ENCODE measurements at places on chromosomes 5 and 9.
A peak's percentile ranks its signal among the peaks of the same experiment; 100 is the strongest.

DNA sequence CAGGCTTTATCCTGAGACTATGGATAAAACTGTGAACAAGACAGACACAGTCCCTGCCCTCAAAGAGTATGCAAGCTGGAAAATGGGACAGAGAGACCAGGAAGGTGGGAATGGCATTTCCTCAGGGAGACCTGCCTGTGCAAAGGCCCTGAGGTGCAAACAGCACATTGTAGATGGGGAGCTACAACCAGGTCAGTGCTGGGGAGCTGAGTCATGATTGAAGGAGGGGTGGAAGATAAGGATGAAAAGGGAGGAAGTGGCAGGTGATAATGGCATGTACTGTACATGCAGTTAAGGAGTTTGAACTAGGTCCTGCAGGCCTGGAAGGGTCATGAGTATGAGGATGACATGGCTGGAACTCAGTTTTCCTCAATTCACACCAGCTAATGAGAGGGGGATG lies 75.5 kb upstream of the BOD1 start:
- DNase-seq = no peak

DNA sequence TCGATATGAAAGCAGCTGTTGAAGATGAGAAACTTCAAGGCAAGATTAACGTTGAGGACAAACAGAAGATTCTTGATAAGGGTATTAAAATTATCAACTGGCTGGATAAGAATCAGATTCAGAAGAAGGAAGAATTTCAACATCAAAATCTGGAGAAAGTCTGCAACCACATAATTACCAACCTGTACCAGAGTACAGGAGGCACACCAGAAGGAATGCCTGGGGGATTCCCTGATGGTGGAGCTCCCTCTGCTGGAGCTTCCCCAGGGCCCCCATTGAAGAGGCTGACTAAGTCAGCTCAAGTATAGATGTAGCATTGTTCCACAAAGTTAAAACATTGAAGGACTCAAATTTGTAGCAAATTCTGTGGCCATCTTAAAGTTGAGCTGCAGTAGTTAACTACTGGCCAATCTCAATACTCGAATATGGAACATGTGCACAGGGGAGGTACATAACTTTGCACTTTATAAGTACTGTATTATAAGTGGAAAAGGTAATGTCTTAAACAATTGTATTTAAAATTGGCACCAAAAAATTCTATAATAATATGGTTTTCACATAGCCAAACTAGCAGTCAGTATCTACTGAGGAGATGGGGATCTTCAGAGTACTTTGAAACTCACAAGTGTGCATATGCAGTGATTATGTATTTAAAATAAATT lies 237.5 kb downstream of the CHSY3 start:
- DNase-seq = no peak

DNA sequence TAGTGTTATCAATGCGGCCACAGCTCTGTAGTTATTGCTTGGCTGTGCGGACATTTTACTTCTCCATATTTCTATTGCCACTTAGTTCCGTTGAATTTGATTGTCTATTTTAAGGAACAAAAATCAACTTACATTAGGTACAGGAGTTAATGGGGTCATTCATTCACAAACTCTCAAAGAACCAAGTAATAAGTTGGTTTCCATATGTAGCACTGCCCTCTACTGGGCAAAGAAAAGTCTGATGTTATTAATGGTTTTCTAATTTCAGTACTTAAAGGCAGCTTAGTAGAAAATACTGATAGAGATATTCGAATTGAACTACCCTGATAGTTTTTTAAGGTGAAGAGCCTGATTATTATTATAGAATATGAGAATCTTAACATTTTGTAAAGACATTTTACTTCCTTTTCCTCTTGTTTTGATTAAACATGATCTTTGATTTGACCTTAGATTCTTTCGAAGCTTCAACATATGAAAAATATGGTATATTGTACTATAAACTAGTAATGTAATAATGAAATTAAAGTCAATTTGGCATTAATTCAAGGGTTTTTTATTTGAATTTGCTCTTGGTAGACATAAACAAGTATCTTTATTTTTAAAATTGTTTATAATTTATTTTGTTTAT lies 119.5 kb upstream of the CTNND2 start:
- DNase-seq = no peak

- DNase-seq = peak; percentile 65
Observed at GRCh38 chr9:99368341-99369326, 146.6 kb downstream of the SEC61B start.

- no peak for DNase-seq
Observed at GRCh38 chr9:86589273-86589672, 235.1 kb upstream of the TUT7 start.
